Activated CD8-positive, alpha-beta memory T cell treated with anti-CD3 and anti-CD28 coated beads for 48 hours (primary cell): ENCODE measurements at places on chromosomes 16 and 17.

- DNase-seq: no peak
These were observed 222.3 kb downstream of the MSI2 start for GRCh38 chr17:57478478-57479250.

GRCh38 chr17:81400154-81400977, 5.1 kb downstream of the BAHCC1 start:
- no peak for DNase-seq

- no peak for DNase-seq
These were observed 21.1 kb upstream of the DOC2B start for GRCh38 chr17:202501-202951.

- DNase-seq: no peak
These were observed 4.0 kb downstream of the CA4 start for GRCh38 chr17:60153606-60154390.

DNA sequence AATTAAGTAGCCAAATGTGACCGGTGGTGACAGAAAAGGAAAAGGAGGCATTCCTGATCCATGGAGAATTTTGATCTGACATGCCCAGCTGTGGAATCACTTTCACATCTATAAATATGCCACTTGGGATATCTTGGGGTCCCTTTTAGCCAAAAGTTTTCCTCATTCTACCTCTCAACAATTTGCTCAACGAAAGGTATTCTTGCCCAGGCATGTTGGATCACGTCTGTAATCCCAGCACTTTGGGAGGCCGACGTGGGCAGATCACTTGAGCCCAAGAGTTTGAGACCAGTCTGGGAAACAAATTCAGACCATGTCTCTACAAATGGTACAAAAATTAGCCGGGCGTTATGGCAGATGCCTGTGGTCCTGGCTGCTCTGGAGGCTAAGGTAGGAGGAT, 24.3 kb downstream of the LITAF start:
- DNase-seq: no peak

DNA sequence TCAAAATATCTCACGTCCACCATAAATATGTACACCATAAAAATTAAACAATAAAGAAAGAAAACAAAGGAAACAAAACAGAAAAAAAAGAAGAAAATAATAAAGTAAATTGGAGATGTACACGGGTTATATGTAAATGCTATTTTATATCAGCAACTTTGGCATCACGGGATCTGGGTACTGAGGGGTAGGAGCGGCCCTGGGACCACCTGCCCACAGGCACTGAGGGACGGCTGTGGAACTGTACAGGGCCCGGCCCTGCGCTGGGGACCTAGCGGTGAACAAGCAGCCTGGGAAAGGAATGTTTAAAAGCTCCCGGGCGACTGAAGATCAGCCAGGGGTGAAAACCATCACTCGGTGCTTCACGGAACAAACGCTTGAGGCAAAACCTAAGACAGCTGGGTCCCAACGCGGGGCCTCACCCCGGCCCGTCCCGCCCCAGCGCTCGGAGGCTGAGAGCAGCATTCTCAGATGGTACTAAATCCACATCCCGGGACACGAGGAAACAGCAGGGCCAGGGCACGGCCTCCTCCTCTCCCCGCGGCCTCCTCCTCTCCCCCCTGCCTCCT, 31.2 kb downstream of the NXN start:
- no peak for DNase-seq

DNA sequence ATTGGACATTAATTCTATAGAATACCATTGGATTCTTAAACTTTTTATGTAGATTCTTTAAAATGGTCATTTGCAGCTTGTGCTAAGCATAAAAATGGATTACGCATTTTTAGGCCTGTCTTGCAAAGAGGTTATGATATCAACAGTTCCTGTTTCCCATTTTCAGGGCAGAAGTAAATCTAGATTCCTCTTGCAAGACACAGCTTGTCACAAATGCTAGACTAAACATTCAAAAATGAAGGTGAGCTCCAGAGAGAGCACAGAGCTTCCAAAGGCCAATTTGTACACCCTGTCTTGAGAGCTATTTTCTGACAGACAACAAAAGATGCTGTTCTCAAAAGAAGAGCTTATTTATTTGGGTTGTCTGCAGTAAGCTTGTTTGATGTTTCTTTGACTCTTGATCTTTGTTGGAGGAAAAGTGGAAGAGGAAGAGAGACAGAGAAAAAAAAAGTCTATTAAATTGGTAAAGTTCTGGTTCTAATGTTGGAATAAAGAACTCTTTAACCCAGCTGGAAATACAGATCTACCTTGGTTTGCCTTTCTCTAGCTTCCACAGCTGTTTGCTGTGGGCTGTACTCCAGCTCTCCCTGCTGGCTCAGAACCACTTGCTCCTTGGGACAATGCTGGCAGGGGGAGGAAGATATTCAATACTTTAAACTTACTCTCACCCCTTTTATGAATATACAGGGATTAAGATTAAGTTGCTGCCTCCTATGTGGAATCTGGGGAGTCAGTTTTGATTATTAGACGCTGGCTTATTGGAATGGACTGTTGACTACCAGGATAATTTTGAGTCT, 651.8 kb downstream of the CDH11 start:
- DNase-seq: no peak

GRCh38 chr17:63675607-63676546, 24.0 kb downstream of the LIMD2 start:
- DNase-seq: no peak

- no peak for DNase-seq
These were observed 26.3 kb upstream of the OR4D1 start for GRCh38 chr17:58121925-58122324.

- DNase-seq: no peak
These were observed 9.2 kb upstream of the ZNF652 start for GRCh38 chr17:49370971-49371834.

GRCh38 chr17:18314059-18314730, 599 bp downstream of the TOP3A start:
- DNase-seq: no peak
